M059J (cell line): ENCODE measurements at places on chromosomes 1 and 21. TPM values are rescaled to one million over a fixed set of nuclear protein-coding genes. Genes with fewer than 3 reads are reported as not detected.

DNA sequence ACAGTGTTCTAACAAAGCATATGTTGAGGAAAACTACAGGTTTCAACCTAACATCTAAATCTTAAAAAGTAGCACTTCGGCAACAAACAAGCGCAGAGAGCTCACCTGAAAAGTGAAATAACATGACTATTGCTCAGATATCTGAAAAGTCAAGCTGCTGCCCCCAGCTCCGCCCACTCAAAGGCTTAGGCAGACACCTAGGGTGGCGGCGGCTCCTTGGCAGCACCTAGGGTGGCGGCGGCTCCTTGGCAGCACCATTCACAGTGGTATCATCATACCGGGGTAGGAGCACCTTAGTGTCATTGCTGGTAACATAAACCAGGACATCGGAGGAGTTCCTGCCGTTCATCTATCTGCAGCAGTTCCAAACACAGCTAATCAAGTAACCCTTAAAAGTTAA, 4.2 kb upstream of the S100A12 start:
- DNase-seq, result no peak

GRCh38 chr1:100881687-100882086, 13.0 kb downstream of the EXTL2 start:
- DNase-seq, result no peak

GRCh38 chr1:182410620-182411273, 10.3 kb upstream of the TEDDM1 start:
- no peak for DNase-seq

DNA sequence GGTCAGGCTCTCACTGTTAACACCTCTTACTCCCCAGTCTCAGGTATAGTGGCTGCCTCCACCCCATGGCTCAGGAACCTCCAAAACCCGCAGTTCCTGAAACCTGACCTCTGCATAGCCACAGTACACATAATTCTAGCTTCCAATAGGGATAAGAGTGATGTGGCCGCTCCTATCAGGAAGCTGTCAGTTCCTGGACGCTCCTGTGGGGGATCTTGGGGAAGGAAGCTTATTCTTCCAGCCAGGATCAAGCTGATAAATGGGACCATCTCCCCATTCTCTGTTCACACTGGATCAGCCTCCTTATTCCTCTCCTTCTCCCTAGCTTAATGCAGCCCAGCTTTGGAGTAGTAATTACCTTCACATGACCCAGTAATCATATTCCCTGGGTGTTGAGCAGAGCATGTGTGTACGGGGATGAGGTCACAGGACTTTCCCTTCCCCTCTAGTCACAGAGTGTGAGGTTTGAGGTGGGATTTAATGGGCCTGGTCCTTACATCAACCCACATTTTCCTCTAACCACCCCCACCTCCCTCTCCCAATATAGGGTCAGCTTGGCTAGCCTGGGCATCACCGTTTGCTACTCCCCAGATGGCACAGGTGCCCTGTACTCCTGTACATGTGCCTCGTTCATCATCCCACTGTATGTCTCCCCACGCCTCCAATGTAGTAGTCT, 7.0 kb upstream of the POU3F1 start:
- DNase-seq, result no peak

DNA sequence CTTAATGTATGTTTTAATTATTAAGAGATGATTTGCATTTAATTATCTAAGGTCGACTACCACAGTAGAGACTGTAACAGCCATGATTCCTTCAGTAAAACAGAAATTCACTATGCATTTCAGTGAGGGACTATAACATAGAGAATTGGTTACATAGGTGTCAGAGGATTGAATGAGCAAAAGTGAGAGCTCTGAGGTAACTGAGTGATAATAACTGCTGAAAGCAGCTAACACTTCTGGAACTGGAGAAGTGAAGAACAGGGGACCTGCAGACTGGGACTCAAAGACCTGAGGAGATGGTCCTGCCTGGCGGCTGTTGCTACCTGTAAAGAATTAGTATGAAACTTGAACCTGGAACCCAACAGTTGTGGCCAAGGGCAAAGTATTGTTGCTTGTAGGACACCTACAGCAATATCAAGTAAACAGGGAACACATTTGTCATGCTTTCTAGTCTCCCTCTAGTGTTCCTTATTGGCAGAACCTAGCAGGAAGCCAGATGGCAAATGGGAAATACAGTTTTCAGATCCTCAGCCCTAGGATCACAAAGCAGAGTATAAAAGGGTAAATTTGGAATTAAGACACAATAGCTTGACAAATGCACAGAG, 110.6 kb downstream of the HS2ST1 start:
- peak; percentile 56 for DNase-seq

Gene NTRK1
- total RNA-seq, result not detected in 2 replicates
